ENCODE measurements at places on chromosomes 5 and 9. TPM values are rescaled to one million over a fixed set of nuclear protein-coding genes. Genes with fewer than 3 reads are reported as not detected.

REEP2 gene
- total RNA-seq = 4.2 TPM

TSPAN17 gene
- total RNA-seq = 51.3 TPM

PDZD2 gene
- 1.6 TPM for total RNA-seq

OR1Q1 gene
- total RNA-seq = not detected

SPINK6 gene
- not detected for total RNA-seq

CREB3 gene
- 45.2 TPM for total RNA-seq

KIF12 gene
- 0.53 TPM for total RNA-seq

FAM120AOS gene
- total RNA-seq = 32.6 TPM

C9 gene
- total RNA-seq = 0.25 TPM

ARHGAP26 gene
- 6.8 TPM for total RNA-seq

OSMR gene
- 14.6 TPM for total RNA-seq

ZNF484 gene
- total RNA-seq = 16.1 TPM

GRCh38 chr9:113945784-113946183 is 69.7 kb downstream of the ZNF618 start:
- DNase-seq = no peak

- no peak for DNase-seq
These were observed 180.0 kb downstream of the SPATA31D1 start for GRCh38 chr9:82168585-82168984.

DNA sequence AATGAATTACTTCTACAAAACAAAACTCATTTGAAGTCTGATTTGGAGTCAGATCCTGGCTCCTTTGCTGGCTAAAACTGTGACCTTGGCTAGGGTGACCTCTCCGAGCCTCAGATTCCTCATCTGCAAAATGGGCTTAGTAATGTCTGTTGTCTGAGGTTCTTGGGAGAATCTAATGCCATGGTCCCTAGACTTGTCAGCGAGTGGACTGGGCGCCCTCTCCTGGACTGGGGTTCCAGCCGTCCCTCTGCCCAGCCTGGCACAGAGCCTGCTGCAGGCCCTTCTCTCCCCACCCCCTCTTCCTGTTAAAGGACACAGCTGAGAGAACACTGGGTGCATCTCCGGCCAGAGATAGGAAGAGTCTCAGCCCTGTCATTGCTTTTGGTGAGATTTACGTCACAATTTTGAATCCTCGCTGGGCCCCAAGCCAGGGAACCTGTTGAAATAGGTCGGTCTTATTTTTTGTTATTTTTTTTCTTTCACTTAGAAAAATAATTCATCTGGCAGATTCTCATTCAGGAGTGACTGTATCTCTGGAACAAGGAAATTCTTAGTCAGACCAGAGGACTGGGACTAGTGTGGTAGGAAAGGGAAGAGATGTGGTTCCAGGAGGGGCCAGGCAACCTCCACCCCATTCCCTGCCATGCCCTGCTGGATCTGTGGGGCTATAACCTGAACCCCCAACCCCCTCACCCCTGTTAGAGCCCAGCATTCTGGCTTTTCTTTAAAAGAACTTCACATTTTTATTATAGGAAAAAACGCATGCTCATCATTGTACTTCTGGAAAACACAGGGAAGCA is 48.2 kb upstream of the RPL26L1 start:
- peak; percentile 59 for DNase-seq

DNA sequence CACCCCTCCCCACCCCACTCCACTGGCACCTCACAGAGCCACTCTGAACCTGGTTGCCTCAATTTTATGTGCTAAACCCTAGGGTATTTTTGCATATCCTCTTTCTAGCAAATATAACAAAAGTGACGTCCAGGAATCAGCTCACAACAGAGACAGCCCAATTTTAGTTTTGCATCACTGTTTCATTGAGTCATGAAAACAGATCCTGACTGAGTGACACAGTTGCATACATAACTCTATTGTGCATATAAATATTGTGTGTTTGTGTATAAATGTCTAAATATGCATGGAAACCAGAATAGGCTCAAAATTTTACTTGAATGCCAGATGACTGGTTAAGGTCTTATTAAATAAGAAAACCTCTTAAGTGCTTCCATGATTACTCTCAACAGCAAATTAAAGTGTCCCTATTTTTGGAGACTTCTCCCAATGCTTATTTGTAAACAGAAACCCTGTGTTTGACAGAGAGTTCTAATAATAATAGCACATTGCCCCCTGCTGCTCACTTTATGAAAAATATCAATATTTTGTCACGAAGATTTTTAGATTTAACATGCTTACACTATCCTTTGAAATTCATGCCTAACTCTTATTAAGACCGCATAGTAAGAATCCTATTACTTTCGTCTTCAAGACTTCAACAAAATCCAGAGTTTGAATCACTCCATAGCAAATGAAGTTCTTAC is 75.5 kb upstream of the PRRC1 start:
- no peak for DNase-seq

- DNase-seq = no peak
These were observed 13.5 kb upstream of the NDFIP1 start for GRCh38 chr5:142095035-142095434.

DNA sequence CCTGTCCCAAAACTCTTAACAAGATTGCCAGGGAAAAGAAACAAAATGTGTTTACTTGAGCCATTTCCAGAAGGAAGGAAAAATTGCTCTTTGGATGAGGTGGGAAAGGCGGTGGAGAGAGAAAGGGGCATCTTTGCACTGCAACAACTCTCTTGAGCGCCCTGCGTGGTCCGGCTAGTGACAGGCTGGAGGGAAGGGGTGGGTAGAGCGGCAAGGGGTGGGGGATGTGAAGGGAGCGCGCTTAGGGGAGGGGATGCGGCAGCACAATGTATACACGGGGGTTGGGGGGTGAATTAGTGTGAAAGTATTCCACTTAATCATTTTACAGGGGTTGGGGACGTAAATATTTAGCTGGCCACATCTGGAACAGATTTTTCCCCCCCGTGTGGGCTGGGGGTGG is 1.3 kb downstream of the FGF10 start:
- no peak for DNase-seq

- DNase-seq = no peak
These were observed 15.1 kb downstream of the ADRB2 start for GRCh38 chr5:148841519-148841918.

DNA sequence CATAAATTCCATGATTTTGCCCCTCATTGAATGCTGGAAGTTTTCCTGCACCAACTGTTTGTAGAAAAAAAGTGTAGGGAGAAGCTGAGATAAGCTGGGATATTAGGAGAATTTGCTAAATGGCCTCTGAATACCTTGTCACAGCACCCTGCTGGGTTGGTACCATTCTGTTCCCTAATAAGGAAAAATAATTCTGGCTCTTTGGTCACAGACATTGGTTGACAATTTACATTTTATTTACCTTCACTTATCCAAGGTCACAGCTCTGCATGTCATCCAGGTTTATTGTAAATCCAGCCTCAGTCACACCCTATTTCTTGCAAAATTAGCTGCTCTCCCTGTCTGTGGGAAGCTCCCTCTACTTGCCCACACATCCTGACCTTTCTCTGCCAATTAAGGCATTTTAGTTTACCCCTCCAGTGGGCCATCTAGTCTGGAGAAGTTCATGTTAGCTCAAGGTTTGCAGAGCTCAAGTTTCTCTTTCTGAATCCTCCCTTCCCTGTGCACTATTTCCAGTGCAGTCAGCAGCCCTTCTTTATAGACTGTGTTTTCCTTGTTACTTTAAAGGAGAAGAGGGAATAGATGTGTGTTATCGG is 115.4 kb upstream of the NTRK2 start:
- no peak for DNase-seq

DNA sequence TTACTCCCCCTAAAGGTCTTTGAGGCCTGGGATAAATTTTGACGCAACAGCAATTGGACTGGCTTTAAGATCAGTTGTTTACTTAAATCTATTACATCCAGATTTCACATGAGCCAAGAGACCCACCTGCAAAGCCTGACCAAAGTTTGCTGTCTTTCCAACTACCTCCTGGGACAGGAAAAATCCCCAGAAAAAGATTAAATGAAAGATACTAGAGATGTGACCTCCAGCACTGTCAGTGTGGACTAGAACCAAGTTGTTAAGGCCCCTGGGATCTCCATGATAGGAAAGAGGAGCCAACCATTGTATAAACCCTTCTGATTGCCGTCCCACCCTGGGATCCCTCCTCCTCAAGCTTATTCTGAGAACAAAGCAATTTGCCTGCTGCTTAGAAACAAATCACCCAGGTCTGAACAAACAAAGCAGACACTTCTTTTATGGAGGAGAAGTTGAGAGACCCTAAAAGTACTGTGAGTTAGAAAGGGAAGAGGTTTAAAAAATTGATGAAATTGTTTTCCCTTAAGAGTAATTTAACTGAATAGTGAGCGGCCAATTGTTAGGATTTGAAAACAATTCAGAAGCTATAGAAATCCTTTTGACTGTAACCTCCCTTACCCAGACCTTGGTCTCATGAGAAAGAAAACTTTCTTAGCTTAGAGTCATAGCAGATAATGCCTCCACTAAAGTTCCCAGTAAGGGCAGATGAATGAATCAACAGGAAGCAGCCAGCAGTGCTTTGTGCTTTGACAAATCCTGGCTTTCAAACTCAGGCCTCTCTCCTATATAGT is 255.2 kb downstream of the TMEM167A start:
- DNase-seq = no peak

GRCh38 chr5:99109894-99110293 is 181.1 kb upstream of the CHD1 start:
- no peak for DNase-seq

GRCh38 chr5:92378966-92379611 is 996.0 kb upstream of the ARRDC3 start:
- no peak for DNase-seq

DNA sequence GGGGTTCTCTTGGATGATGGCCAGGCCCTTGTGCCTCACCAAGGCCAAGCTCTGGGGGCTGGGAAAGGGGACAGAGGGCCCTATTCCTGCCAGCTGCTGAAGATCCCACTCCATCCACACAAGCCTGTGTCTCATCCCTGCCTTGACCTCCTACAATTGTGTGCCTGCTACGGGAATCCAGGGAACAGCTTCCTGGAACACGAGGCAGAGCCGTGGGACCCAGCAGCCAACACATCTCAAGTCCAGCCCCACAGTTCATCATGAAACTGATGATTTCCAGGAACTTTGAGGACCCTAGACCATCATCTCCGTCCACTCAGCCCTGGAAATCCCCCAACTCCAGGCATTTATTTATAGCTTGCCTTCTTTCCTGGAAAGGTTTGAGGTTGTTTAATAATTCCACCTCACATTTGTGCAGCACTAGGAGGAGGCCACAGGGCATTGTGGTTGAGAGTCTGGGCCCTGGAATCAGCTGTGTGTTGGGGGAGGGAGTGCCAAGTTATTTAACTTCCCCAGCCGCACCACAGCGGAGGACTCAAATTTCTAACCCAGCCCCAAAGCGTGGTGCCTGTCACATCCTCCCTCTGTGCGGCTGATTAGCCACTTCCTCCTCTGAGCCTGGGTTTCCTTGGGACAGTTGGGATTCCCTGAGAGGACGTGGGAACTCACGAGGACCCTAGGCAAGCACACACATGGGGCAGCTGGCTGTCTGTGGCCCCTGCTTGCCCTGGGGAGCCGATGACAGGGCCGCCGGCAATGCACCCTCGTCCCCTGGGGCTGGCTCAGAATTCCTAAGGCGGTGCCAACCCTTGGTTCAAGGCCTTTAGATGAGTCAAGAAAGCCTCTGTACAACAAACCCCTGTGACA is 58.2 kb upstream of the GGTA1 start:
- DNase-seq = peak; percentile 47

GRCh38 chr5:36206913-36207312 is 34.8 kb downstream of the NADK2 start:
- DNase-seq = no peak

DNA sequence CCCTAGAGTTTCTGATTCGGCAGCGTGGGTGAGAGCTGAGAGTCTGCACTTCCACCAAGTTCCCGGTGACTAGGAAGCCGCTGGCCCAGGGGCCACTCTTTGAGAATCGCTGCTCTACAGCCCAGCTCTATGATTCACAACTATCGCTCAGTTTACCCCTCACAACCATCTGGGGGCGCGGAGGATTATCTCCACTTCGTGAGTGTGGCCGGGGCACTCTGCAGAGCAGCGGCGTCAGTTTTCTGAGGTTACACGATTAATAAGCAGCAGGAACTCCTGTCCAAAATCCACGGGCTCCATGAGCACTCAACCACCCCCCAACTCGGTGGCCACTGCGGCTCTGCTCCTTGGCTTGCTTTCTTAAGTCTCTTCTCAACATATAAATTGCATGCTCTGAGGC is 19.3 kb downstream of the CORO2A start:
- DNase-seq = no peak

- DNase-seq = no peak
These were observed 20.5 kb downstream of the THBS4 start for GRCh38 chr5:80055491-80056170.

- DNase-seq = no peak
These were observed 380.1 kb upstream of the TUSC1 start for GRCh38 chr9:26058111-26058895.

DNA sequence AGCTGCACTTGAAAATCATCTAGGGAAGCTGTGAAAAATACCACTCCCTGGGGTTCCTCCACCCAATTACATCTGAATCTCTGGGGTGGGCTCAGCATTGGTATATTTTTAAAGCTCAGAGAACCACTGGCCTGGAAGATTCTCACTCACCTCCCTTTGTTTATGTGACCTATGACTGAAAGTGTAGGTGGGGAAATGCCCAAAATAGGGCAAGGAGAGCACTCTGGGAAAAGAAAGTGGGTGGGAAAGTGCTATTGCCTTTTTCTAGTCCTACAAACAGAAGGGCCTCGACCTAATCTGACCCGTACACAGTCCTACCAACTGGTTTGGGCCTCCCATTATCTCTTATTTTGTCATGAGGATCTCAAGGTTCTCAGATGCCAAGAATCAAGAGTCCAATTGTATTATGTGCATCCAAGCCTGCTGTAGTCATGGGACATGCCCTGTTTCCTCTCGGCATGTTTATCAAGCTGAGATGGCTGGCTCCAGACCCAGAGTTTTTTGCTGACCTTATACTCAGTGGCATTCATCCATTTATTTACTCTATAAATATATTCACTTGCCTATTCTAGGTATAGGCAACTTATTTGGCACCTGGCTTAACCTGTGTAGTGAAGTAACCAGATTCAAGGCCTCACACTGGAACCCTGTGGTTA is 483.7 kb downstream of the ENC1 start:
- no peak for DNase-seq

DNA sequence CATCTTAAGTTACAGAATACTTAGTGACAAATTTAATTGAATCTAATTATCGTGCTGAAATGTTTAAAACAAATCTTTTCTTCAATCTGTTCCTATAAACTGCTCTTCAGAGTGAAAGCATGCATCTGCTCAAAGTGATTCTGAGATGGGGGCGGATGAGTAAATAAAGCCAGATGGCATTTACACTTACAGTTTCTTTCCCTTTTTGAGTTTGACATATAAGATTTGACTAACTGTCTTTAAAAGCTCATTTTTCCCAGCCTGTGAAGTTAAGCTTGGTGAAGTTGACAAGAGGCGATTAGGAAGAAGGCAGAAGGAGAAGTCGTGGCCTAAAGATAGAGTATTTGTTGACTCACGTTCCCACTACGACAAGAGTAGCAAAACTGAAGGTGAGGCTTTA is 137.4 kb downstream of the LPAR1 start:
- DNase-seq = no peak

DNA sequence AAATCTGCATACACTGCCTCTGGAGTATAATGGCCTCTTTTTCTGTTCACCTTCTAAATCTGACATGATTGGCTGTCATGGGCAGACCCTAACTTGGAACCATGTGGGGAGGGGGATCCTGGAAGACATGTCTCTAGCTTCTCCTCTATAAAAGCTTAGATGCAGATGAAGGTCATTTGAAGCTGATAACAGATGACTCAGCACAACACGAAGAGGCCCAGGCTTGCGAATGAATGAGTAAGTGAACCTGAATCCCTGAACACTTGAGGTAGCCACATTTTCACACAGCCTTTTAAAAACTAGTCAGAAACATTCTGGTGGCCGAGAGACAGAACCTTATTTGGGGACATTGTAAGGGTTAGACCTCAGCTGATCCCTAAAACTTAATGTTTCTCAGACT is 282.6 kb downstream of the ELAVL2 start:
- no peak for DNase-seq

Data from pulmonary artery endothelial cell (primary cell).